ENCODE measurements at places on chromosomes 11 and 22.

DNA sequence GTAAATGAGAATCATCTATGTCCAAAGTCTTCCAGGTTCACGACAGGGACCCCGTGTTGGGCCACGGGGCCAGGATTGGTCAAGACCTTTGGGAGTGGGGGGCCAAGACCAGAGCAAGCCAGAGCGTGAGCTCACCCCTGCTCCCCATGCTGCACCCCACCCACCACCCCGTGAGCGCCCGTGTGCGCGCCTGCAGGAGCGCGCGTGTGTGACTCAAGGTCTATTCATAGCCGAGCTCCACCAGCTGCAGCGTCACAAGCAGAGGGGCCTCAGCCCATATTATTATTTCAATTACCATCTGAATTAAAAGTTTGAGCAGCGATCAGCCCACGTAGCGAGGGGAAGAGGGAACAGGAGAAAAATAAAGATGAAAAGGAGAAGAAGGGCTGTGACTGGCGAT, 5.2 kb downstream of the KCNJ4 start:
- DNase-seq, result no peak

DNA sequence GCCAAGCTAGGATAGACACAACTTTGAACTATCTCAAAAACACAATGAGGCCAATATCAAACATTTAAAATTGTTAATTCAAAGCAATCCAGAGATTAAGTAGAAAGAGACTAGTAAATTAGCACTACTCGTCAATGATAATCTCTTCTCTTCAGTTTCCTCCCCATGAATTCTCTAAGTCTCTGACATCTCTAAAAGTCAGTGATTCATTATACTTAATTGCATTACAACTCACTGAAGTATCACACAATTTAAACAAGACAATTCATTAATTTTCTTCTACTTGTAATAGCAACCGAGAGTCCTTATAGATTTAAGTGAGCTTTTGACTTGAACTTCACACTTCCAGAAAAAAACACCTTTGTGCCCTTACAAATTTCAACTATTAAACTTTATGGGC, 4.3 kb downstream of the DDX6 start:
- no peak for DNase-seq

DNA sequence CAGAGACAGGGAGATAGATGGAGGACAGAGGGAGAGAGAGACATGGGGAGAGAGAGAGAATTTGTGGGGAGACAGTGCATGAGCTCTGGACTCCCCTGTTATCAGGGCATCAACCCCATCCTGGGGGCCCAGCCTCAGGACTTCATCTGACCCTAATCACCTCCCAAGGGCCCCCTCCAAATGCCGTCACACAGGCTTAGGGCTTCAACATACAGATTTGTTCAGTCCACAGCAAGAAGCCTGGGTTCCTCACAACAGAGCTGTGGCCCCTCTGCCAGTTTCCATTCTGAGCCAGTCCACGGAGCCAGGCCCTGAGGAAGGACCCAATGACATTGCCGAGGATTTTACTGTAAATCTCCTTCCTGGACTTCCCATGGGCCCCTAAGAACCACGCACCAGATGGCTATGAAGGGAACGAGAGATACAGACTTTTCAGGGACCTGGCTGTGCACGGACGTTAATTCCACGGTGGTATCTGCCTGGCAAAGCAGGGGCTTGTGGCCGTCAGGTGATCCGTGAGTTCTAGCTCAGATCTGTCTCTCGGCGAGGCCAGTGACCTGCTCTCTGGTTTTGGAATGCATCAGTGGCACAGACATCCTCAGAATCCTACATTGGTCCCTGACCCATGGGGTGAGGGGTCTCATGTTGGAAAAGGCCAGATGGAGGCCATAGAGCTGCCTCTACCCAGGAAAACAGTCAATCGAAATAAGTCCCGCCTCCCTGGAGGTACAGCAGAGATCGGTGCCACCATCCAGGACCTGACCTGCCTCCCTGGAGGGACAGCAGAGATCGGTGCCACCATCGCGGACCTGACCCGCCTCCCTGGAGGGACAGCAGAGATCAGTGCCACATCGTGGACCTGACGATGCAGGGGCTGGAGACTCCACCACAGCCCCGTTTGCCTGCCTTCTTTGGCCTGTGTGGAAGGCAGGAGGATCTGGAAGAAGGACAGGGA, 8.7 kb upstream of the B4GALNT4 start:
- DNase-seq, result no peak

DNA sequence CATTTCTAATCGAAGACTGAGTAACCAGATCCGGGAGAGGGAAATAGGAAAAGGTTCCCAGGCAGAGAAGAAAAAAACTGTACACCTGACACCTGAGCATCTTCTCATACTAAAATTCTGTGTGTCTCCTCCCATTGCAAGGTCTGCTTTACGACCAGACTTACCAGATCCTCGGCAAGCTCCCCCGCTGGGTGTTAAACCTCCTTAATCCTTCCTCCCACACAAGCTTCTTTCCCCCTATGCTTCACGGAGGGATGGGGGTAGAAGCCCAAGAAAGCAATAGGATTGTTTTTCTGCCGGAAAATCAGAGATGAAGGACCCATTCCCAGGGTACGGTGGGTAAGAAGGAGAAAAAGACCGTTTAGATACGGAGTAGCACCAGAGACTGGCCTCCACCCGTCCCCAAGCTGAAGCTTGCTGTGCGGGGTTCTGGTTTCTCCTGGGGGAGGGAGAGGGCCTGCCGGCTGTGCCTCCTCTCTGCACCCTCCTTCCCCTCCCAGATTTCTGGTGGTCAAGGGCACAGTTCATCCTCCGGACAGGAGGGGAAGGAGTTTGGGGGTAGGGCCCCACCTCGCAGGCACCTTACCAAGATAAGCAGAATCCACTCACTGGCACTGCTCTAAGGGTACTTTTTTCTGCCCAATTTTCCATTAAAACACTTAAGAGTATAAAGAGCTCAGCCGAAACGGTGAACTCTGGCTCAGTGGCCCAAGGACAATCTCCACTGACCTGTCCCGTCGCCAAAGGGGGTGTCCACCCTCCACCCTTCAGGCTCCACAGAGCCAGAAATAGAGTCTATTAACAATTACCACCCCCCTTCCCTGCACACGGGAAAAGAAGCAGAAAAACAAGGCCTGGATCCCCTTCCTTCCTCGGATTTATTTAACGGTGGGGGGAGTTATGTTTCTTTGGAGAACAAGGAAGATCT, 1.2 kb downstream of the TOB2 start:
- DNase-seq, result peak; percentile 39

GRCh38 chr11:87187076-87187475, 149.3 kb downstream of the TMEM135 start:
- DNase-seq, result no peak

DNA sequence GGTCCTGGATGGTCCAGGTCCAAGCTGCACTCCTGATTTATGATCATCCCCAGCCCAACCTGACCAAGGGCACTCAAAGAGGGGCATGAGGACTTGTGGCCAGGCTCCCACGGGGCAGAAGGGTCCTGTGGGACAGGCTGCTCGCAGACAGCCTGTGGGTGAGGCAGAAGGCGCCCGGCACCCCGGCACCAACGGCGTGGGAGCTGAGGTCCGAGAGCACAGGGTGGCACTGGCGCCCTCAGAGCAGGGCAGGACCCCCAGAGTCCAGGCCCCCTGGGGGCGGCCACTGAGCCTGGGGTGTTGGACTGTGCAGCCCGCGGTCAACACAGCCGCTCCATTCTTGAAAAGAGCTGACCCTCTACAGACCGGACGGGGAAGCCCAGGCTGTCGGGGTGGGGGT, 3.3 kb downstream of the IL17REL start:
- no peak for DNase-seq

DNA sequence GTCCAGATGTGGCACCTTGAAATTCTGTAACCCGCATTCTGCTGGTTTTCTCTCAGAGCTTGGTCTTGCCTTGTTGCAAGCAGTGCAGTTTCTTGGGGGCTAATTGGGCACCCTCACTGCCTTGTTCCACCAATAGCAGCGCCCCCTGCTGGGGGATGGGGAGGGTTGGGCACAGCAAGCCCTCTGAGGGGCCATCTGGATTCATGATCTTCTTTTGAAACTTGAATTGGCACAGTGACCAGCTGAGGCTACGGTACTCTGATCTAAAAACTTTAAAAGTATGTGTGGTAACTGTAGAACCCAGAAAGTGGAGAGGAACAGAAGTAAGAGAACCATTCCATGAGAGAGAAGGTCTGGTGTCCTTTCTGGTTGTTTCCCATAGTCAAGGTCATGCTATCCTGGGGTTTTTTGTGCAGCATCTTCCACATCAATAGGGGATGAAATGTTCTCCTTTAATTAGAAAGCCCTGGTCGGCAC, 64.2 kb downstream of the MED15 start:
- peak; percentile 32 for DNase-seq
